ENCODE measurements at places on chromosomes 12 and 14.

GRCh38 chr12:53777412-53777811 lies 25.6 kb upstream of the CISTR start:
- no peak for DNase-seq

GRCh38 chr12:64680235-64680634 lies 69.9 kb downstream of the RASSF3 start:
- no peak for DNase-seq

- DNase-seq = no peak
These were observed 531.6 kb downstream of the VRK1 start for GRCh38 chr14:97328743-97329142.

DNA sequence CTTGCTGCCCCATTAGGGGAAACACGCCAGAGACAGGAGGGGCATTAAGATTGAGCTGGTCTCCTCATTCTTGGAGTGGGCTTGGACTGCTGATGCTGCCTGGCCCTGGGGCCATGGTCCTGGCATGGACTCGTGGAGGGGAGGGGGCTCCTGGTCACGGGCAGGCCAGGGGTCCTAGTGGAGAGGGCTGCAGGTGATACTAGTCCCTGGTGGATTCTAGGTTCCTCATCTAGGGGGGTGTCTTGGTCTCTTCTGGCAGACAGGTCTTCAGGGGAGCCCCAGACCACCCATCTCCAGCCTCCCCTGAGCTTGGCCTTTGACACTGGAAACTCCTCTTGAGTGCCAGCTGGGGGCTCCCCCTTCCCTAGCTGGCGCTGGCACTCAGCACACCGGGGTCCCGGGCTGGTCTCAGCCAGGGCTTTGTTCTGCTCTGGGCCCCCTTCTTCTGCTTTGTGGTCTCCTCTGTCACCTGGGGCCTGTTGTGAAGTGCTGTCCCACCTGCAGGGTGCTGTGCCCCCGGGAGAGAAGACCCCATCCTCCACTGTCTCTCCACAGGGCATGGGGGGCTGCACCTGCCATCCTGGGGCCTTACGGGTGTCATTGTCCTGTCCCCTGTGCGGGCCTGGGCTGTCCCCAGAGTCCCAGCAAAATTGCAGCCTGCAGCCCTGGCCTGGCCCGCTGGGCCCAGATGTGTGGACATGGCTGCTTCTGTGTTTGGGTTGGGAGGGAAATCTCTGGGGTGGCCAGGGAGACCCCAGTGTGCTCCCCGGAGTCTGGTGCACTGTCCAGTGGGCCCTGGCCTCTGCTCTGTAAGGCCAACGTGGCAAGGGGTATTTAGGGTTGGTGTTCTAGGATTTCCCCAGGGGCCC lies 2.3 kb downstream of the KIF26A start:
- no peak for DNase-seq

- DNase-seq = no peak
These were observed 69.4 kb downstream of the ACSM4 start for GRCh38 chr12:7373226-7373625.

DNA sequence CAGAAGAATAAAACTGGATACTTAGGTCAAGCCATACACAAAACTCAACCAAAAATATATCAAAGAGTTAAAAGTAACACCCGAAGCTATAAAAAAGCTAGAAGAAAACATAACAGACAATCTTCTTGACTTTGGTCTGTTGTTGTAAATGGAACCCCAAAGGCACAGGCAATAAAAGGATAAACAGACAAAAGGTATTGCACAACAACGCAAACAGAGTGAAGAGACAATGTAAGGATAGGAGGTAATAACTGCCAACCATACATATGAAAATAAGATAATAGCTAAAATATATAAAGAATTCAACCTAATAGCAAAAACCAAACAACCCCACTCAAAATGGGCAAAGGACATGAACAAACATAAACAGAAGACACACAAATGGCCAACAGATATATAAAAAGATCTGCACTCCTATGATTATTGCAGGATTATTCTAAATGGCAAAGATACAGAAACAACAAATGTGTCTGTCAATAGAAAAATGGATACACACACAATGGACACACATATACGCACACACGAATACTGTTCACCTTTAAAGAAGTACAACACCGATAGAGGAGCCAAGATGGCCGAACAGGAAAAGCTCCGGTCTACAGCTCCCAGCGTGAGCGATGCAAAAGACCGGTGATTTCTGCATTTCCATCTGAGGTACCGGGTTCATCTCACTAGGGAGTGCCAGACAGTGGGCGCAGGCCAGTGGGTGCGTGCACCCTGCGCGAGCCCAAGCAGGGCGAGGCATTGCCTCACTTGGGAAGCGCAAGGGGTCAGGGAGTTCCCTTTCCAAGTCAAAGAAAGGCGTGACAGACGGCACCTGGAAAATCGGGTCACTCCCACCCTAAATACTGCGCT lies 1137.1 kb downstream of the FSCB start:
- DNase-seq = no peak

GRCh38 chr12:105083031-105083430 lies 1.2 kb downstream of the ALDH1L2 start:
- no peak for DNase-seq

DNA sequence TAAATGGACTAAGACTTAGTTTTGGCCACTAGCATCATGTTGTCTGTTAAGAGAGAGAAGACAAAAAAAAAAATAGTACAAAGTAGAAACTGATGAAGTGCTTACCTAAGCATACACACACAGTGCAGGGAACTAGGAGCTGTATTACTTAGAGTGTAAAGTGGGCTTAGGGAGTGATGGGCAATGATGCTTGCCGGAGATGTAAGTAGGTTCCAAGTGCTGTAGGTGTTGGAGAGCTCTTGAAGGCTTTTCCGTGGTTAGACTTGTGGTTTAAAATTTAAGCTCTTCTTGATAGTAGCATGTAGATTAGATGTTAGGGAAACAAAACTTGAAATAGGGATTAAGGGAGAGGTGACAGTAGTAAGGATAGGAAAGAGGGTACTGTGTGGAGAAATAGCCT lies 34.7 kb downstream of the MIA2 start:
- peak; percentile 4 for DNase-seq

DNA sequence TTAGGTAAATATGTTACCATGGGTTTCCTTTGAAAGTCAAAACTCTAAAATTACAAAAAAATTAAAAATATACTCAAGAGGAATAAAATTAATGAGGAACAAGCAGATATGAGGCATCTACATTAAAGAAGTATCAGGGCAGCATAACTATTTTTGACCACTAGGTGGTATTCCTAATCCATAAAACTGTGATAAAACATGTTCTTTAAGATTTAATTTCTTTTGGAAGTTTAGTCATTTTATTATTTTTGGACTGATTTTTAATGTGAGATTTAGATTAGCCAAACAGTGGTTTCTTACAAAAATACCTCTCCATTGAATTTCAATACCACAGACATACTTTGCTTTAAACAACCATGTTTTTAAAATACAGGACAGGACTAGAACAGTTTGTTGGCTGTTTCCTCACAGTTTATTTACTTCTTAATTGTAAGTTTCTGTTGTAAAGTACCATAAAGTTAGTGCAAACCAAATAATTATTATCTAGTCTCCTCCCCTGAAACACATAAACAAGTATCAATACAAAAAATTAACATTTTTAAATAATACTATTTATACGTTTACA lies 49.8 kb downstream of the NTS start:
- DNase-seq = peak; percentile 33

- DNase-seq = peak; percentile 92
These were observed 12.5 kb upstream of the MARK3 start for GRCh38 chr14:103372552-103373304.

- DNase-seq = no peak
These were observed 14.8 kb downstream of the BATF start for GRCh38 chr14:75537071-75537470.
